Activated T-cell treated with anti-CD3 and anti-CD28 coated beads, Interleukin-2, amount 50 U/mL, for 72 hours (primary cell): ENCODE measurements at places on chromosomes 1 and 21. TPM values are rescaled to one million over a fixed set of nuclear protein-coding genes. Genes with fewer than 3 reads are reported as not detected.
A peak's percentile ranks its signal among the peaks of the same experiment; 100 is the strongest.

Gene SERPINC1
- 0.30 TPM for total RNA-seq

Gene CD34
- 0.05 TPM for total RNA-seq

Gene NHLH2
- total RNA-seq, result not detected

Gene SLAMF1
- 134 TPM for total RNA-seq

Gene TMEM69
- 30.3 TPM for total RNA-seq

Gene BEST4
- total RNA-seq, result 2.5 TPM

Gene PKNOX1
- total RNA-seq, result 22.8 TPM

Gene DNM3
- total RNA-seq, result 3.4 TPM

GRCh38 chr1:78687914-78688313 is 38.3 kb downstream of the IFI44 start:
- H3K4me1 ChIP-seq, result no peaks in the 10 kb centered on the region
- H3K27ac ChIP-seq, result no peak overlapping the region
- H3K27me3 ChIP-seq, result peaks cover 22% of the 10 kb centered on the region
- no peaks in the 10 kb centered on the region for H3K36me3 ChIP-seq

- no peak overlapping the region for H3K4me3 ChIP-seq
- DNase-seq, result no peak
- no peak overlapping the region for H3K27ac ChIP-seq
These were observed 179.2 kb upstream of the FMN2 start for GRCh38 chr1:239912471-239912870.

DNA sequence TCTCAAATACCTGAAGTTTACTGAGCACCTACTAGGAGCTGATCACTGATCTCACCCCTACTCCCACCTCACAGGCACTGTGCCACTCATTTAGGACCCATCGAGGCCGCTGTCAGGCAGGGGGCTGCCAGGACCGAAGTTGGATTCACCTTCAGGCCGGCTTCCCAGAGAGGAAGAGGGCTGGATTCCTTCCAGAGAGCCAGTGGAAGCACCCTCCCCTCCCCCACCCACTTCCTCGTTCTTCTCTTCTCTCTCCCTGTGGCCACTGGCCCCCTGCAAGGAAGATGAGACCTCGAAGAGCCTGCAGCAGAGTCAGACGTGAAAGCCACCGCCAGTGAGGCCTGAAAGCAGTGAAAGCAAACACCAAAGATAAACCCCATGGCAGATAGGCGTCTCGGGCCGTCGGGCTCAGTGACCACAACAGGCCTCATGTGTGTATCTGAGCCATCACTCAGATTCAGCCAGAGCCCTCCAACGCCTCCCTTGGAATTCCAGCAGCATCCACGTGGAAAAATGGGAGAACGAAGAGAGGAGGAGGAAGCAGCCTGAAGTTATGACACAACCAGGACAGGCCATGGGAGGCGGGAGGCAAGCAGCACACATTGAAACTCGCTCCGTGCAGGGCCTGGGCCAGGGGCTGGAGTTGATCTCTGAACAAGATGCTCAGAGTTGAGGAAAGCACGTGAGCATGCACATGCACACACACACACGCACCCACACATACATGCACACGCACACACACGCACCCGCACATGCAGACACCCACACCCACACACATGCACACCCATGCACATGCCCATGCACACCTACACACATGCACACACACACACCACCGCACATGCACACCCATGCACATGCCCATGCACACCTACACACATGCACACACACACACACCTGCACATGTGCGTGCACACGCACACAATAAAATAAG is 6.2 kb upstream of the AGTRAP start:
- H3K27ac ChIP-seq, result no peak overlapping the region
- DNase-seq, result no peak
- H3K4me1 ChIP-seq, result peaks cover 38% of the 10 kb centered on the region
- H3K27me3 ChIP-seq, result no peaks in the 10 kb centered on the region

DNA sequence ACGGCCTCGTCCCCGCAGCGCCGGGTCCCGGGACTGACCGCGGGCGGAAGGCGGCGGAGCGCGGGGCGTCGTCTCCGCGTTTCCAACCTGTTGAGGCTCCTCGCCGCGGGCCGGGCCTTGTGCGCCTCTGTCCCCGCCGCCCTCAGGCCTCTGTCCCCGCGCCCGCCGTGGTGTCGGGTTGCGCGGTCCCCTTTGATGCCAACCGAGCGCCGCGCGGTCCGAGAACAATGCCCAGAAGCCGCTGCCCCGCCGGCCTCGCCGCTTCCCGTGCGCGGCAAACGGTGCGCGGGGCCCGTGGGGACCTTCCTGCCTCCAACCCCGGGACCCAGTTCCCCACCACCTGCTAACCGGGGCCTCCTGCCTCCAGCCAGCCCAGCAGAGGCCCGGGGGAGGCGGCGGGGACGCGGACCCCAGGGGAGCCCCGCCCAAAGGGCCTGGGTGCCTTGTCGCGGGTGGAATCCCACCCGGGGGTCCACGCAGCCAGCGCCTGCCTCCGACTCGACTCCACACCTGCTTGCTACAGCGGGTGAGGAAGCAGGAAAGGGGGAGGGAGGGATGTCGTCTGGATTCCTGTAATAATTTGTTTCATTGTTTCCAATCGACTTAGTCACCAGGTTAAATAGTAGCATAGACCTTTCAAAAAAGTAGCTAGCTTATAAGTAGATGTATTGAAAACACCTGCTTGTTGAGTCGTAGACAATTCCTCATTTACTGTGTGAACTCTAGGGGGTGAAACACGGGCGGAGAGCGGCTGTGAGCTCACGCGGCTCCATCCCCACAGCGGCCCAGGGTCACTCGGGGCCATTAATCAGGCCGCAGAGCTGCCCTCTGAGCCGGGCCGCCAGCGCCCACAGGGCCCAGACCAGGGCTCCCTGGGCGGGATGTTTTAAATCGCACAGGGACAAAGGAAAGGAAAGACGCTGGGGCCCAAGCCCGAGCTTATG is 1.1 kb downstream of the COL18A1 start:
- peaks cover 3% of the 10 kb centered on the region for H3K36me3 ChIP-seq
- peaks cover 15% of the 10 kb centered on the region for H3K4me1 ChIP-seq
- H3K27me3 ChIP-seq, result peaks cover 45% of the 10 kb centered on the region
- peak overlapping the region; percentile 54 for H3K4me3 ChIP-seq

GRCh38 chr1:117622726-117623125 is 16.9 kb downstream of the TENT5C start:
- no peak overlapping the region for H3K27ac ChIP-seq
- H3K4me3 ChIP-seq, result no peak overlapping the region
- no peak for DNase-seq
- H3K36me3 ChIP-seq, result peaks cover 11% of the 10 kb centered on the region
- peaks cover 7% of the 10 kb centered on the region for H3K27me3 ChIP-seq
- H3K4me1 ChIP-seq, result peaks cover 31% of the 10 kb centered on the region

DNA sequence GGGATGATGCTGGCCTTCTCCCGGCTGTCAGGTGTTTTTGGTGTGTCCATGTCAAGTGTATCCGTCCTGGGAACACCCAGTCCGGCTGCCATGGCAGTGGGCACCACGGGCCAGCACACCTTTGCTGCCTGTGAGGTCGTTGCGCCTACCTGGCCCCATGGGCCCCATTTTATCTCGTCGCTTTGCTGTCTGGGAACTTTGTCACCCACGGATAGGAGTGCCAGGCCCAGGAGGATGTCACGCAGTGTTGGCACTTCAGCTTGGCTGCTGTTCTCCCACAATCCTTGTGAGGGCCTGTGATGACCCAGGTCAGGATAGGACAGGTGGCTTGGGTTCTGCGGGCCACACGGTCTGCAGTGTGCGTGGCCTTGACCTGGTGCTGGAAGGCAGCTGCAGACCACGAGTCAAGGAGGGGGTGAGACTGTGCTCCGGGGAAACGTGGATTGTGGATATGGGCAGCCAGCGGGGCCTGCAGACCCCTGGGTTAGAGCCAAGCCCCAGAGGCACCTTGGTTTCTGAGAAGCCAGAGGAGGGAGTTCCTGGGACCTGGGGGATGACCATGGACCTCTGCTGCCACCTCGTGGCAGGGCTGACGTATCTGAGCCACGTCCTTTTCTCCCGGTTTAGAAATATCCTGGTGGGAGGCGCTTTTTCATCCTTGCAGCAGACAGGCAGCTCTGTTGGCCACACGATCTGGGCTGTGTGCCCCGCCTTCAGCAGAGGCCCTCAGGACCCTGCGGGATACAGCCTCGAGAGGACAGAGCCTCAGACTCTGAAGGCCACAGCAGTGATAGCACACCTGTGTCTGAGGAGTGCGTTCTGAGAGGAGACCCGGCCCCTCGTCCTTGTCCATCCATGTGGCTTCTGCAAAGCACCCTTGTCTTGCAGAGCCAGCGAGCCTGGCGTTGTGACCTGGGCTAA is 161.1 kb upstream of the COL6A1 start:
- H3K4me1 ChIP-seq, result peaks cover 63% of the 10 kb centered on the region
- peak; percentile 80 for DNase-seq
- H3K27me3 ChIP-seq, result peaks cover 7% of the 10 kb centered on the region
- peaks cover 11% of the 10 kb centered on the region for H3K36me3 ChIP-seq

DNA sequence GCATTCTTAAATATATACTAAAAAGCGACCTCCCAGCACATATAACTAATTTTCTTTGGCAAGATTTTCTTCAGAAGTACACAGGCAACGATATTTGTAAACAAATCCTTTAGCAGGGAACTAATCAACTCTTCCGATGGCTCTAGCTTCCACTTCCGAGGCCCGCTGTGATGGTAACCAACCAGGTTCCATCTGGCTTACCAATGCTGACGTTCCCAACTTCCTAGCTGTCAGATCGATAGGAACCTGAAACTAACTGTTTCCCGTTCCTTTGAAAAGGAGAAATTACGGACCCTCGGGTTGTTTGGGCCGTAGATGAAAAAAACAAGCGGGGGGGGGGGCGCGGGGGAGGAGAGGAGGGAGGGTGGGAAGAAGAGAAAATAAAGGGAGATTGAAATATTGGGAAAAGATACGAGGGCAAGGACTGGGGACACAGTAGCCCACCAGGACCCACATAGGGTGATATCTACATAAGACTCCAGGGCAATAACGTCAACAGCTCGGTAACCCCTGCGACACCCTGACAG is 513 bp downstream of the GTF2B start:
- peak; percentile 36 for DNase-seq
- peaks cover 44% of the 10 kb centered on the region for H3K4me1 ChIP-seq
- H3K4me3 ChIP-seq, result peak overlapping the region; percentile 92
- H3K36me3 ChIP-seq, result peaks cover 11% of the 10 kb centered on the region
- H3K27me3 ChIP-seq, result no peaks in the 10 kb centered on the region
- peak overlapping the region; percentile 84 for H3K27ac ChIP-seq

DNA sequence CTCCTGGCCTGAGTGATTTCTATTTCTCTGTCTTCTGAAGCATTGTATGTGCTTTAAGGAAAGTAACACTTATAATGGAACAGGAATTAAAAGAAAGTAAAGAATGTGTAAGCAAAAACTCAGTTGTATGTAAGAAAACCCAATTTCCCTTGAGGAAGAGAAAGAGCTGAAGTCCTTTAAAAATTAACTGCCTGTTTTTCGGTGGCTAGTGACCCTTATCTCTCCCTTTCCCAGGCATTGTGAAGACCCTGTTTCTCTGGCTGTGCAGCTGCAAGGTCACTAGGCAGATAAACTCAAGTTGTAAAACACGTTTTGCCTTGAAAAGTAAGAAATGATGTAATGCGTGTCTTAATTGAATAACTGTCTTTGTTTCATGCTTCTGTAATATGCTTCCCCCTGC is 8.5 kb downstream of the MYOM3 start:
- no peak overlapping the region for H3K27ac ChIP-seq
- DNase-seq, result no peak
- no peaks in the 10 kb centered on the region for H3K4me1 ChIP-seq
- H3K36me3 ChIP-seq, result no peaks in the 10 kb centered on the region
- no peak overlapping the region for H3K4me3 ChIP-seq
- no peaks in the 10 kb centered on the region for H3K27me3 ChIP-seq

DNA sequence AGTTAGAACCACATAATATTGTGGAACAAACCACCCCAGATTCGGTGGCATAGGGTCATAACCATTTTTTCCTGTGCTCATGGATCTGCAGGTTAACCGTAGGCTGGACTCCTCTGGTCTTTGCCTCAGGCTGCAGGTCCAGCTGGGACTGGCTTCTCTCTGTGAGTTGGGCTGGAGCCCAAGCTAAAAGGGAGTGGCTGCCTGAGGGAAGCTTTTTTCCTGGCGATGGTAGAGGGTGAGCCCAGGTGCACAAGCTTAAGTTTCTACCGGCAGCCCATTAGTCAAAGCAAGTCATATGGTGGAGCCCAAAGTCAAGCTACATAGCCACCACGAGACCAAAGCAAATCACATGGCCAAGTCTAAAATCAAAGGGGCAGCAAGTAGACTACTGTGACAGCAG is 13.8 kb downstream of the EPHX4 start:
- no peak overlapping the region for H3K27ac ChIP-seq
- H3K4me3 ChIP-seq, result no peak overlapping the region
- no peaks in the 10 kb centered on the region for H3K27me3 ChIP-seq

GRCh38 chr1:177959811-177960515 is 9.9 kb downstream of the SEC16B start:
- no peak overlapping the region for H3K27ac ChIP-seq
- H3K27me3 ChIP-seq, result no peaks in the 10 kb centered on the region
- no peak for DNase-seq
- H3K4me1 ChIP-seq, result no peaks in the 10 kb centered on the region

GRCh38 chr1:8685463-8685862 is 132.0 kb downstream of the RERE start:
- H3K4me3 ChIP-seq, result no peak overlapping the region
- H3K27me3 ChIP-seq, result no peaks in the 10 kb centered on the region
- H3K4me1 ChIP-seq, result peaks cover 49% of the 10 kb centered on the region
- H3K36me3 ChIP-seq, result peaks cover 5% of the 10 kb centered on the region
- no peak overlapping the region for H3K27ac ChIP-seq
- DNase-seq, result no peak

DNA sequence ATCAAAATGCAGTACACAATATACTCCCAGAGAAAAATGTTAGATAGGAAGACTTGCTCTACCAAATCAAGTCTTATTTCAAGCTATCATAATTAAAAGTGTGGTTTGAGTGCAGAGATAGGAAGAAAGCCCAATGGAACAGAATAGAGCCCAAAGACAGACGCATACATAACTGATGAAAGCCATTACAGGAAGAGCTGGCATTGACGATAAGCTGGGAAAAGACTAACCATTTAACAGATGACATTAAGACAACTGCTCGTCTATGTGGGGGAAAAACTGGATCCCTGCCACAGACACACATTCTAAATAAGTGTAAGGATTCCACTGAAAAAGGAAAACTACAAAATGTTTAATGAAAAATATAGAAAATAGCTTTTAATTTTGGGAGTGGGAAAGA is 85.5 kb downstream of the NGF start:
- no peaks in the 10 kb centered on the region for H3K27me3 ChIP-seq
- no peak for DNase-seq
- H3K4me1 ChIP-seq, result no peaks in the 10 kb centered on the region
- no peak overlapping the region for H3K4me3 ChIP-seq
- H3K27ac ChIP-seq, result no peak overlapping the region

DNA sequence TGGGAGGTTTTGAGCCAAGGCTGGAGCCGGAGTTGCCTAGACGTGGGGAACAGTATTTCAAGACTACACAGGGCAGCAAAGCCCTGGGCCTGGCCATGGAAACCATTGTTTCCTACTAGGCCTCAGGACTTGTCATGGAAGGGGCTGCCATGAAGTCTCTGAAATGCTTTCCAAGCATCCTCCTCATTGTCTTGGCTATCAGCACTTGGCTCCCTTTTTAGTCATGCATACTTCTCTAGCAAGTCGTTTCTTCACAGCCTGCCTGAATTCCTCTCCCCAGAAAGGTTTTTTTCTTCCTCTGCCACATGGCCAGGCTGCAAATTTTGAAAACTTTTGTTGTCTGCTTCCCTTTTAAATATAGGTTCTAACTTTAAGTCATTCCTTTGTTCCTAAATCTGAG is 406.6 kb upstream of the TMPRSS15 start:
- no peak overlapping the region for H3K27ac ChIP-seq
- no peak overlapping the region for H3K4me3 ChIP-seq
- H3K27me3 ChIP-seq, result no peaks in the 10 kb centered on the region
- H3K4me1 ChIP-seq, result no peaks in the 10 kb centered on the region
- H3K36me3 ChIP-seq, result no peaks in the 10 kb centered on the region

GRCh38 chr1:78171736-78172590 is 126.2 kb downstream of the GIPC2 start:
- no peaks in the 10 kb centered on the region for H3K27me3 ChIP-seq
- DNase-seq, result no peak
- H3K27ac ChIP-seq, result no peak overlapping the region
- H3K4me1 ChIP-seq, result no peaks in the 10 kb centered on the region
- no peak overlapping the region for H3K4me3 ChIP-seq
